ENCODE measurements at places on chromosomes 5 and 9.

DNA sequence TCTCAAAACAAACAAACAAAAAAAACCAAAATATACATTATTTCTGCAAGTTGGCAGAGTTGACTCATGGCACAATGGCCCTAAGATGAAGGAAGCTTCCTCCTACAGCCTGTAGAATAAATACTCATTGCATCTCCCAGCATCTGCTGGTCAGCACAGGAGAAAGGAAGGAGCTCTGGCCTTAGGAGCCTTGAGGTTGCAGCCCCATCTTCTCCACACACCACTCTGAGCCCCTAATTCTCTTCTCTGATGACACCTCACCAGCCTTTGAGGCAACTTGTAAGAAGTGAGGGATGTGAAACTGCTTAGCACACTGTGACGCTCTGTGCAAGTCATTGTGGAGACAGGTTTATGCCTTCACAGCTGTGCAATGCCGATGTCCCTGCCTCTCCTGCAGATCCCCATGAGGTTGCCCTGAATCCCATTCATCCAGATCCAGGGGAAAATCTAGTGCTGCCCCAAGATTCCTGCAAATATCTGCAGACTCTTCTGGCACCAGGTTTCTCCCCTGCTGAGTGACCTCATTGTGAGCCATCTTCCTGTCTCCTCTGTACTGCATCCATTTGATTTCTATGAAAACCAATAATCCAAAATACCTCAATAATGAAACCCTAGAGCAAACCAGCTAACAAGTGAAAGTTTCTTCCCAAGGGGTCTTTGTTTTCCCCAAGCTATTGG lies 65.3 kb upstream of the TGFBR1 start:
- no peak for DNase-seq

DNA sequence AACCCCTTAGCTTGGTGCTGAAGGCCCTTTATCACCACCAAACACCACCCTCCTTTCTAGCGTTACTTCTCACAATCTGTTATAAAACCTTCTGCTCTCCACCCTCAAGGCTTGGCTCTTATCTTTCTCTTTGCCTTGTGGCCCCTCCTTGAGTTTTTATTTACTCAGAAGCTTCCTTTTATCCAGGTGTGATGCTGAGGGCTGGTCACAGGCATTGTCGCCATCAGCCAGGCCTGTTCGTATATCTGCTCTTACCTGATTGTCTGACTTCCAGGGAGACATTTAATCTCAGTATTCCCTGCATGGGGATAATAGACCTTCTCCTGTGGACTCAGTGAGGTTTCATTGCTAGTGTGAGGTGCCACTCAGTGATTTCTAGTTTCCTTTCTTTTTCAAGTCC lies 34.2 kb downstream of the MEGF10 start:
- DNase-seq: no peak

- no peak for DNase-seq
These were observed 103.2 kb downstream of the MCTP1 start for GRCh38 chr5:95181644-95182043.

DNA sequence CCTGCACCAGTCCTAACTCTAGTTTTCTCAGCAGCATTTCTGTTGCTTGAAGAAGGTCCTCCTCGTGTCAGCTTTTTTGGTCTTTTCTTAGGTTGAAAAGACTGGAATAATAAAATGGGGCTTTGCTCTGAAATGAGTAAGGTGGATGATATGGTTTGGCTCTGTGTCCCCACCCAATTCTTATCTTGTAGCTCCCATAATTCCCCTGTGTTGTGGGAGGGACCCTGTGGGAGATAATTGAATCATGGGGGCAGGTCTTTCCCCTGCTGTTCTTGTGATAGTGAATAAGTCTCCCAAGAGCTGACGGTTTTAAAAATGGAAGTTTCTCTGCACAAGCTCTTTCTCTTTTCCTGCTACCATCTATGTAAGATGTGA lies 53.6 kb downstream of the LIX1 start:
- no peak for DNase-seq

DNA sequence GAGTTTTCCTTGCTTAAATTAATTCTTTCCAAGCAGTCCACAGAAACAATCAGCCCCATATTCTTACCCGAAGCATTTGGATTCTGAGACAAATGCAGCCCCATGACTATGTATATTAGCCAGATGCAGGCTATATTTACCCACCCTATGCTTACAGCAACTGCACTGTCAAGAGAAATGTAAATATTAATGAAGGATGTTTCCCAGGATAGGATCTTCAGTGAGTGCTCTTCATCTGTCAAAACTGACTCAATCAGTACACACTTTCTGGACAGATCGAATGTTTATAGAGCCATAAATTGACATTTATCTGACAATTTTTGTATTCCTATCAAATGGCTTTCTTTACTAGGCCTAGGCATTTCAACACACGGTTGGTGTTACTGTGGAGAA lies 725.3 kb upstream of the SEMA6A start:
- DNase-seq: no peak

DNA sequence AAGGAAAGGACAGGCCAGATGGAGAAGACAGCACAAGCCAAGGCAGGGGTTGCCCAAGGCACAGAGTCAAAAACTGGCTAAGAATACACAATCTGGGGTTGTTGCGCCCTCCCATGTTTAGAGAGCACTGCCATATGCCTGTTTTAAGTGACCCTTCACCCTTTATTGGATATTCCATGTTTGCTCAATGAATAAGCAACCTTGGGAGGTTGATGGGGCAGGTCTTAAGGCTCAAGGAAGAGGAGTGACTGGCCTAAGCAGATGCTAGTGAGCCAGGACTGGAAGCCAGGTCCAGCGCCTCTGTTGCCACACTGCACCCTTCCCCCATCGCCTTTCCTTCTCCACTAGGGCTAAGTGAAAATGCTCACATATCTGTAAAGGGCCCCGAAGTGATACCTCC lies 6.7 kb downstream of the TXN start:
- DNase-seq: no peak

DNA sequence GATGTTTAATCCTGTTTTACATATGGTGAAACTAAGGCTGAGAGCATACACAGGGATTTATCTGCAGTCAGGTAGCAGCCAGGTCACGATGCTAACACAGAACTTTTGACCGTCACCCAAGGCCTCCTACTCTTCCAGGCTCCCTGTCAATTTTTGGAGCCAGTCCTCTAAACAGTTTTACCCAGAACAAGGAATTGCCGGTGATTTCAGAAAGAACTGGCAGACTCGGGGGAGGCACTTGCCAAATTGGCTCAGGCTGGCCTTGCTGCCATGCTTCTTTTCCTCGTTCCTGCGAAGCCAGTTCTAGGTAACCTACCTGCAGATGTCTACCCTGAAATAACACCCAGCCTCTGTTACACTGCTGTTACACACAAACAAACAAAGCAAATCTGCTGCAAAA lies 21.2 kb downstream of the GRIA1 start:
- no peak for DNase-seq

DNA sequence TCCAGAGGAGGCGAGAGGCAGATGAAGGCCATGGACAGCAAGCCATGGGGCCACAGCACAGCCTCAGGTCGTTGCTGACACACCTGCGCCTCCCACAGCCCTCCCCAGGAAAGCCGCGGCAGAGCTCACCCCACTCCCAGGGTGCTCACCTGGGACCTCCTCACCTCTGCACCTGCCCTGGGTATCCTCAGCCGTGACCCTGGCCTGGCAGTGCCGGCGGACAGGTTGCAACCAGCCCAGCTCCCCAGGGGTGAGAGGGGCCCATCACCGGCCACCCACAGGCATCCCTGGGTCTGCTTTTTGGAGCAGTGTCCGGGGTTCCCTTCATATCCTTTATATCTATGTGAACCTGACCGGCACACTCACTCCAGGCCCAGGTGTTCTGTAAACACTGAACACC lies 30.4 kb upstream of the FCN1 start:
- no peak for DNase-seq

DNA sequence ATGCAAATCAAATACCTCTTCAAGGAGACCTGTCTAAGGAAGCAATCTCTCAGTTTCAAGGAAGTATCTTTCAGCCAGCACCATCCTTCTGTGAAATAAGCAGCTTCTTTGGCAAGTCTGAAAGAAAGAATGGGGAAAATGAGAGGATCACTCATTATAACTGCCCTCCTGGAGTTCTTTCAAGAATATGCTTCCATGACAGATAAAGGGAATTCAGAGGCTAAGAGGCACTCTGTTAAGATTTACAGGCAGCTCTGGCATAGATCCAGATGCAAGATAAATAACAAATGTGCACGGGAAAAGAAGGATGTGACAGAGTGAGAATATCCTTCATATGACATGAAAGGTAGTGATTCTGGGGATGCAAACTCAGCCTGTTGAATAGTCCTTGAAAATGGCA lies 348.2 kb upstream of the CCNG1 start:
- DNase-seq: no peak
